SK-N-SH (cell line): ENCODE measurements at places on chromosomes 11 and 22. TPM values are rescaled to one million over a fixed set of nuclear protein-coding genes. Genes with fewer than 3 reads are reported as not detected.

Gene MAPK8IP2
- polyA plus RNA-seq: 2.3 and 2.7 TPM in 2 replicates

Gene CCDC86
- polyA plus RNA-seq: 26.1 and 34.7 TPM in 2 replicates

Gene NLRP14
- polyA plus RNA-seq: not detected in 2 replicates

Gene GGTLC3
- 0.13 TPM in 1 of 2 replicates, not detected in the other for polyA plus RNA-seq

Gene TRIM64C
- not detected in 2 replicates for polyA plus RNA-seq

Gene POU2AF2
- 0.06 and 0.15 TPM in 2 replicates for polyA plus RNA-seq

Gene CRYBB3
- polyA plus RNA-seq: 0.10 and 0.35 TPM in 2 replicates

Gene MOV10L1
- 2.1 and 3.0 TPM in 2 replicates for polyA plus RNA-seq

Gene SUSD2
- polyA plus RNA-seq: 0.76 and 0.82 TPM in 2 replicates

Gene POLR3H
- polyA plus RNA-seq: 22.9 and 25.8 TPM in 2 replicates

Gene SYNGR1
- polyA plus RNA-seq: 18.1 and 18.7 TPM in 2 replicates

Gene GTSE1
- 9.4 and 12.2 TPM in 2 replicates for polyA plus RNA-seq

Gene OR8A1
- polyA plus RNA-seq: not detected in 2 replicates

Gene SHANK2
- polyA plus RNA-seq: under 0.01 and 0.03 TPM in 2 replicates

Gene PAMR1
- 0.31 and 0.42 TPM in 2 replicates for polyA plus RNA-seq

Gene MS4A6A
- polyA plus RNA-seq: not detected in 2 replicates

Gene RTN4R
- 0.23 and 0.39 TPM in 2 replicates for polyA plus RNA-seq

Gene MB
- polyA plus RNA-seq: 0.86 and 0.95 TPM in 2 replicates

Gene GRM5
- not detected in 2 replicates for polyA plus RNA-seq

Gene SSTR3
- 0.02 TPM in 1 of 2 replicates, not detected in the other for polyA plus RNA-seq

Gene TCN2
- polyA plus RNA-seq: 4.1 and 4.5 TPM in 2 replicates

Gene ASPHD2
- polyA plus RNA-seq: 2.1 and 2.2 TPM in 2 replicates

Gene LDHAL6A
- polyA plus RNA-seq: not detected in 2 replicates
